Caudate nucleus (tissue), 63 donors: ENCODE measurements at places on chromosomes 5 and 9.

DNA sequence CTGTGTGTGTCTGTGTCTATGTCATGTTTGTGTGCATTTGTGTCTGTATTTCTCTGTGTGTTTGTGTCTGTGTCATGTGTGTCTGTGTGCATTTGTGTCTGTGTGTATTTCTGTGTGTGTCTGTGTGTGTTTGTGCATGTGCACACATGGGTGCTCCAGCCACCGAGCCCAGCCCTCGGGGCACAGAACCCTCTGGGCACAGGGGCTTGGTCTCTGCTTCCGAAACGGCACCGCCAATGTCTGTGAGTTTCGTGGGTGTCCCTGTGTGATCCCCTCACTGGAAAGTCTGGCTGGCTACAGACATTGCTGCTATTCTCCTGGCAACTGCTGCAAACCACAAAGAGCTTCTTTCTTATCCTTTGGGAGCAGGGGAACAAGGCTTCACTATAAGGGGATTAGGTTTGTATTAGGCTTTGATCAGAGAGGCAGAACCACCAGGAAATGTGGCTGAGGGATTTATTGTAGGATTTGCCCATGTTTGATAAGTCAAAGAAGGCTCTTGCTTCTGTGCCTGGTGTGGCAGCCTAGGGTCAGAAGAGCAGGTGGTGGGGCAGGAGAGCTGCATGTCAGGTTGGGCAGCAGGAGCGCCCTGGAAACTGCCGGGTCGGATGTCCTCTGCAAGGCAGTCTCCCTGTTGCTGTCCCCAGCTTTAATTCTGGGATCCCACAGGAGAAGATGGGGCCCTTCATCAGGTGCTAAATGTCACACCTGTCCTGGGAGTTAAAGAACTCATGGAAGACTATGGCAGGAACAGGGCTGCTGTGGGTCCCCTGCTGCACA is 39.6 kb upstream of the FCN1 start:
- DNase-seq: no peak

DNA sequence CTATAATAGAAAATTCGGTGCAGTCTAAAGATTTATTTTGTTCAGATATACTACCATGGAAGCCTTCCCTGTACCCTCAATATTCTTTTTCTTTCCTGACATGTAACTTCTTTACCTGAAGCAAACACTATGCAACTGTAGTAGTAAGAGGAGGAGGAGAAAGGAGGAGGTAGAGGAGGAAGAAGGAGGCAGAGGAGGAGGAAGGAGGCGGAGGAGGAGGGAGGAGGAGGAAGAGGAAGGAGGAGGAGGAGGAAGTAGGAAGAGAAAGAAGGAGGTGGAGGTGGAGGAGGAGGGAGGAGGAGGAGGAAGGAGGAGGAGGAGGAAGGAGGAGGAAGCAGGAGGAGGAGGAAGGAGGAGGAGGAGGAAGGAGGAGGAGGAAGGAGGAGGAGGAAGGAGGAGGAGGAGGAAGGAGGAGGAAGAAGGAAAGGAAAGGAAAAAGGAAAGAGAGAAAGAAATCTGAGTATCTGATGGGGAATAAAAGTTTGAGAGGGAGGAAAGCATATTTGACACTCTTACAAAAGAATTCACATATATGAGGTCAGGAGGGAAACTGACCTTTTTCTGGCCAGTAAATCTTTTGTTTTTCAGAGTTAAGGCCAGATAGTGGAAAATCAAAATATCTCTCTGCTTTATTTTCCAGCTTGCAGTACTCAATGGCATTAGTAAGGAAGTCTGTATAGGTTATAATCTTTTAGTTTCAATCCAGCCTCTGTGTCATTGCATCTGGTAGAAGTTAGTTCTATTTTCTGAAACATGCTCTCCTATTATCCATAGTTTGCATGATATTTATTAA is 114.5 kb upstream of the LPAR1 start:
- DNase-seq: no peak

DNA sequence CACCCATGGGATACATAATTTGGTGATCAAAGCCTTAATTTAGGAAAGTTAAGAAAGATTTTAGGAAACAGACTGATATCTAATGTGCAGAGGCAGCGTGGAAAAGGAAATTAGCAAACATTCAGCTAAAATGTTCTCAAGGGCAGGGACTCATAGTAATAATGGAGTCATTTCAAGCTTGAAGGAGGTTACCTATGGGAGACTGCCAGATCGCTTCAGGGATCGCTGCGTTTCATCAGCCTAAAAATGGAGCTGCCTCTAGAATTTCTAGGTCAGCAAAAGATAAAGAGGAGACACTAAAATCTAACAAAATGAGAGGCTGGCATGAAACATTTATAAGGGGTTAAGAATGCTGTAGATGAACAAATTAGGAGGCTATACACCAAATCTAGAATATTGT is 115.5 kb downstream of the APBA1 start:
- DNase-seq: no peak

GRCh38 chr5:103397739-103398581 is 139.4 kb downstream of the MACIR start:
- DNase-seq: no peak

DNA sequence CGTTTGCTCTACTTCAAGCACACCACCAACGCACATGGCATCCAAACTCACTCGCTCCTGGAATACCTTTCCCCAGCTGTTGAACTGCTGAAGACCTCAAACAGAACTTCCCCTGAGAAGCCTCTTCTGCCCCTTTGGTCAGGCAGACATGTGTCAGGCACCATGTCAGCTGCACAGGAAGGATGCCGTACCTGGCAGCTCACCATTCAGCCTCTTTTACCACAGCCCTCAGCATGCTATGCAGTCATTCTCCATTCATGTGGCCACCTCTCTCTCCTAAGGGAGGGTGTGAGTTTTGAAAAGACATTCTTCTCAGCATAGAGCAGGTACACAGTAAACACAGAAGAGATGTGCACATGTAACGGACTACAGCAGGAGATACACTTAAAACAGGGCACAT is 14.2 kb downstream of the IL4 start:
- no peak for DNase-seq

DNA sequence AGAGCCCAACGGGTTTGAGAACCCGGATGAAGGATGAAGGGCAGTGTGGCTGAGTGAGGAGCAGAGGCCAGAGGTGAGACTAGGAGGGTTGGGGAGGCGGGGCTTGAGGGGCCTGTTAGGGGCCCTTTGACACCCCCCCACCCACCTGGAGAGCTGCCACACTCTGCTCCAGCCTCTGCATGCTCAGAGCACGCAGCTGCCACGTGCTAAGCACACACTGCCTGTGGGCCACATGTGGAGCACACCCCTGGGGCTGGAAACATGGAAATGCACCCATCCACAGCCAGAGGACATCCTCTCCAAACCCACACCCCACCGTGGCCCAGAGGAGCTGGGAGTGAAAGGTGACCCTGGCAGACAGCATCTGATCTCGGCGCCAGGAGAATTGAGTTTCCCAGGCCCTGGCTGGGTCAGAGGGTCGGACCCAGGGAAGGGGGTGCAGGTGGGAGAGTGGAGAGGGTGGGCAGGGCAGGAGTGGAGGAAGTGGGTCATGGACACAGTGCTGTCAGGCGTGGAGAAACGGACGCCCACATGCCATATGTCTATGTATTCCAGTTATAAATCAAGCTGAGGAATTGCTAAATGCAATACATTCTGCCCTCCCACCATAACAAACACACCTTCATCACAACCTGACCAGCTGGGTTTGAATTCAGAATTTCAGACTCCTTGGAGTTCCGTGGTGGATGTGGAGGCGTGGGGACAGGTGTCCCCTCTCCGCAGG is 5.9 kb downstream of the DNM1 start:
- DNase-seq: no peak

DNA sequence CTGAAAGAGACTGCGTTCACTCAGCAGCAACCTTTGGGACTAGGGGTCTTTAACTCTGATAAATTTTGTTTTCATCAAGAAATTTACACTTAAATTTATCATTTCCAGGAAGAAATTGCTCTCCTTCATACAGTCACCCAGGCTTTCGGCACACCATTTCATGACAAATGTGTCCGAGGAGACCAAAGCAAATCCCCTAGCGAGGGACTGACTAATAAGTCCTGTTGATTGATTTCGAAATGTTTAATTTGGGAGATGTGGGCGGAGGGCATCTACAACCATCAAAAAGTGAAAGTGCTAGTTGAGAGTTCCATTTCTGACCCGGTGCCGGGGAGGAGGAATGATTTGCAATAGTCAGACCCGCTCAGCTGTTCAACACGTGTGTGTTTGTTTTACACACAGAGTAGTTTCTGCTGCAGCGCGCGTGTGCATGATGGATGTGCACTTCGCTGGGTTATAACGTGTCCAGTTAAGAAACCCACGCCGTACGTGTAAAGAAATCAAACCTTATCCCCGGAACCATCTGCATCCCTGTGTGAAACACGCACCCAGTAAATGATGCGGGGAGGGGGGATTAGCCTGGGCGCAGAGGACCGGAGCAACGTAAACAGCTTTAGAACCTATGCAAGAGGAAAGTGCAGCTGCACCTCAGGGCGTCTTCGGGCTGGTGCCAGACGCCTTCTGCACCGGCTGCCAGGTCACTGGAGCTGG is 845 bp upstream of the NR4A3 start:
- DNase-seq: peak; percentile 52

DNA sequence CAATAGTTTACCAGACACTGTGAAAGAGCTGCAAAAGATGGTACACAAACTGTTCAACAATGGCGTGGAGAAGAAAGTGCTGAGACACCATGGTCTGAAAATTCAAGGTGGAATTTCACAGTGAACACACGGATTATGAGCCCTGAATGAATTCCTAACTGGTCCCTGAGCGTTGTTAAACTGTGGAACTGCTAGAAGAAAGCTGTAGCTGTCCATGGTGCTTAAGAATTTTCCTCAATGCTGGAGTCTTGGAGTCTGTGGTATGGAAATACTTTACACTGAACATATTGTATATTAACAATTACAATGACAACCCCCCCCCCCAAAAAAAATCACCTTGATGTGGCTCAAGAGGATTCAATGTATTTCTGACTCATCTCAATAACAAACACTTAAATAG is 68.5 kb downstream of the SLC24A2 start:
- no peak for DNase-seq

DNA sequence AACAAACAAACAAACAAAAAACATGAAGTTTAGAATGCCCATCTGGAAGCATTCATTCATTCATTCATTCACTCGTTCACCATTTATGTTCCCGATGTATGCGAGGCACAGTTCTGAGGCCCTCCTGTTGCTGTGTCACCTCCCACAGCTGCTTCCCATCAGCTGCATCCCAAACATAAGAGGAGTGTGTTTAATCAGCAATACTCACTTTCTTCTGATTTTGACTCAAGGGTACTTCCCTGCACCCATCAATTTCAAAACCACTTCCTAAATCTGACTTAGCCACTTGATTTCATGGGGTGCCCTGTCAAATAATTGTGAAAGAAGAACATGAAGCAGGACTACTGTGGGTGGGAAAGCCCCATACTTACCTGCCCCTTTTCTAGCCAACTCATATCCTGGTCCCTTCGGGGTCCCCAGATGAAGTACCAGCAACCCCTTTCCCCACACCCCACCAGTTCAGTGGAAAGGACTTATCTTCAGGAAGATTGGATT is 128.0 kb upstream of the IL12B start:
- DNase-seq: no peak

- DNase-seq: no peak
These were observed 160.6 kb downstream of the NFIB start for GRCh38 chr9:14153310-14153720.

DNA sequence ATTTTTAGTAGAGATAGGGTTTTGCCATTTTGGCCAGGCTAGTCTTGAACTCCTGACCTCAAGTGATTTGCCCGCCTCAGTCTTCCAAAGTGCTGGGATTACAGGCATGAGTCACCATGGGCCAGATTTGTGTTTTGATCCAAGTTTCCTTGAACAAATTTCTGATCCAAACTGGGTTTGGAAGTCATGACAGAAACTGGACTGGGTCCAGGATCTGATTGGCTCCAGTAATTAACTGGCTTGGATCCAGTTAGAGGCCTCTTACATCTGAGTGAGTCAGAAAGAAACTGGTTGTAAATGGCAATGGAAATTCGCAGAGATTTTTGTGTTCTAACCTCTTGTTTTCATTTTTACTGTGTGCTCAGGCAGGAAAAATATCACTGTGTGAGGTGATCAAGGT is 141.6 kb downstream of the SLC25A46 start:
- DNase-seq: no peak

DNA sequence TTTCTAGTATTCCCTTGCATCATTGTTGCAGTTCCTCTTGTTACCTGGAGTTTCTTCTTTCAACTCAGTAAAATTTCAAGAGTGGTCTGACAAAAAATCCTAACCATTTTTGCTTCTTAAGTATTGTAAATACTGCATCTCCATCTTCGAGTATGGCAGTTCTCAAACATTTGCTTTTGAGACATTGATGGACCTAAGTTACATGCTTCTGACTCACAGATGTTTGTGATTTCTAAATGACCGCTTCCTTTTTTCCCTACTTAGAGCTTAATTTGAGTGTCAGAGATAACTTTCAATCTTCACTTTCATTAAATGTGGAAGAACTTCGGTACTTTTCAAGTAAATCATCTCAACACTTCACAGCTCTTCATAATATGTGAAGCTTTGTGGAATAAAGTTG is 4.2 kb downstream of the UHRF2 start:
- no peak for DNase-seq

DNA sequence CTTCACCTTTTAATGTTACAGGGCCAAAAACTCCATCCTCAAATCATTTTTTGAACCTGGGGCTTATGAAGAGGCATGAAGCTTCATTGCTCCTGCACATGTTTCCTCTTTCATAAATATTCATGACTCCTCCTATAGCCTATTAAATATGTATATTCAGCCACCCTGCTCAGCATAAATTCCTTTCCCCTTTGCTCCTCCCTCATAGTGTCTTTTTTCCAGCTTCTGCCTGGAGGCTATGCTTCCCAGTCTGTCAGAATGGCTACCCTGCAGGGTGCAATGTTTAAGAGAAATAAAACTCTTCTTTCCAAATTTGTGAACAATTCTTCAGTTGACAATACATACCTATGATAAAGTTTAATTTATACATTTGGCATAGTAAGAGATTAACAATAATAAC is 1082.9 kb upstream of the CDH18 start:
- no peak for DNase-seq

DNA sequence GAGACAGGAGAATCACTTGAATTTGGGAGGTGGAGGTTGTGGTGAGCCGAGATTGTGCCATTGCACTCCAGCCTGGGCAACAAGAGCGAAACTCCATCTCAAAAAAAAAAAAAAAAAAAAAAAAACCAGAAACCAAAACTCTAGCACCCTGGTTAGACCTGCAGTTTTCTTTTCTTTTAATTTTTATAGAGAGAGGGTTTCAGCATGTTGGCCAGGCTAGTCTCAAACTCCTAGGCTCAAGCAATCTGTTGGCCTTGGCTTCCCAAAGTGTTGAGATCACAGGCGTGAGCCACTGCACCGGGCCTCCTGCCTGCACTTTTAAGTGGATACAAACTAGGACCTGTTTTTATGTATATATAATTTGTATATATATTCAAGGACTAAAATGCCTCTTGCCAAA is 12.9 kb upstream of the MTMR12 start:
- no peak for DNase-seq

DNA sequence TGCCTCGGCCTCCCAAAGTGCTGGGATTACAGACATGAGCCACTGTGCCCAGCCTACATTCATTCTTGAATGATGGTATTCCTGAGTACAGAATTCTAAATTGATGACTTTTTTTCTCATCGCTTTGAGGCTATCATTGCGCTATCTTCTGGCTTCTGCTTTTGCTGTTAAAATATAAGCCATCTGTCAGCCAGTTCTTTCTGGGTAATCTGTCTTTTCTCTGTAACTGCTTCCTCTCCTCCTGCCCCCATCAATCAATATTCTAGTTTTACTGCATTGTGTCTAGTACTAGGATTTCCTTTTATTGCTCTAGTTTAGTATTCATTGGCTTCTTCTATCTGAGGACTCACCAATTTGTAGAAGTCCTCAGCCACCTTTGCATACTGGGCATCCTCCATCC is 89.0 kb downstream of the PLPP1 start:
- DNase-seq: no peak

GRCh38 chr9:37650873-37651768 is at the start of gene FRMPD1:
TSS of gene FRMPD1 (plus strand) at chr9:37650954. CDS start at chr9:37692642, 41,688 bp downstream.
- DNase-seq: peak; percentile 78
